ENCODE measurements at places on chromosomes 7 and 10.
A peak's percentile ranks its signal among the peaks of the same experiment; 100 is the strongest.

- DNase-seq, result peak; percentile 63
Measured at GRCh38 chr10:103678178-103678526, 177.2 kb downstream of the SH3PXD2A start.

DNA sequence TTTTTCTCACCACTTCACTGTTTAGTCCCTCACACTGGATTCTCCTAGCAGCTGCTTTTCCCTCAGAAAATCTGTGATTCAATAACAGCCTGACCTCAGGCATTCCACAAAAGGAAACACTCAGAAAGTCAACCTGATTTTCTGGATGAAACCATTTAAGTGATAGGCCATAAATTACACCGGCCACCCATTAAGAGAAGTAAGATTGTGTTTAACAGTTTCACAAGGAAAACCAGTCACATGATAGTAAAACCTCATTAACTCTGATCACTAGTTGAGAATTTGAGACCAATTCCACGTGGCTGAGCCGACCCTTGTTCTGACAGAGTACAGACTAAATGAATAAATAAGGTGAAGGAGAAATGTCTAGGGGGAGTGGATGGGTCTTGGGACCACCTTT lies 7.7 kb downstream of the GRM8 start:
- no peak for DNase-seq

DNA sequence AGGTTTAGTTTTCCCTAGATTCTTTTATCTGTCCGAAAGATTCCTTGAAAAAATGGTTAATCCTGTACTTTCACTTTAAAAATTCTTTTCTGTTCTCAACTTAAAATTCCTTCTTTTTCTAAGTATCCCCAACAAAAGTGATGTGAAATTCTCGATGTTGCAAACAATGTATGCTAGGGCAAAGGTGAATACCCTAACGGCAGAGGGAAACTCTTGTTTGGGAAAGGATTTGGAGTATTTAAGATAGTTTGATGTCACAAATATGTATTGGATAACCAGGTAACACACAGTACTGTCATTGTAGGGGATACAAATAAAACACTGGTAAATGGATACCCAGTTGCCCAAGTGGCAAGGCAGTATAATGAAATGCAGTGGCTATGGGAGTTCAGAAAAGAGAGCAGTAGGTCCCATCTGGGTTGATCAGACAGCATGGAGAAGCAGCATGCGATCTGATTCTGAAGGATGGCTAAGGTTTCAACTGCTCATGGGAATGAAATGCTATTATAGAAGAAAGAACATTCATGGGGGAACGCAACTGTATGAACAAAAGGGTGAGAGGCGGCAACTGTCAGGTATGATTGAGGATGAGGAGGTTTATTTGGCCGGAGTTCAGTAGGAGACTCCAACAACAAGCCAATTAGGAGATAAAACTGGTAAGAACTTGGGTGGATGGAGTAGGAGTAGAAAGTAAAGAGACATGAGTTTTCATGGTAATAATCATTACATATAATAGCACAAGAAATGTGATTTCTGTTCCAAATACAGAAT lies 3.2 kb upstream of the EPC1 start:
- no peak for DNase-seq

- DNase-seq, result no peak
Measured at GRCh38 chr10:128579901-128580300, 453.7 kb upstream of the MKI67 start.

GRCh38 chr10:126911301-126911700 lies 6.1 kb downstream of the DOCK1 start:
- no peak for DNase-seq

- DNase-seq, result no peak
Measured at GRCh38 chr10:133161486-133162109, 1.6 kb downstream of the KNDC1 start.

GRCh38 chr7:4960363-4960762 lies 1.4 kb upstream of the MMD2 start:
- DNase-seq, result no peak

- no peak for DNase-seq
Measured at GRCh38 chr7:25402532-25402931, 174.2 kb upstream of the NPVF start.

DNA sequence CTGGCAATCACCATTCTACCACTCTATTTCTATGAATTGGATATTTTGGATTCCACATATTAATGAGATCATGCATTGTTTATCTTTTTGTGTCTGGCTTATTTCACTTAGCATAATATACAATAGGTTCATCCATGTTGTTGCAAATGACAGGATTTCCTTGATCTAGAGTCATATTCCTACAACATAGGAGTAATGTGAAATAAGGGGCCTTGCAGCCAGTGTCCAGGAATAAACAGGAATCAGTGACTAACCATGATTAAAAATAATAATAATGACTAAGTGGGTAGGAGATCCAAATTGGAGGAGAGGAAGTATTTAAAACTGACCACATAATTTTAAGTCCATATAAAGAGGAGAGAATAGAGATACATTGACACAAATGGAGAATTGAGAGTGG lies 49.9 kb downstream of the SCIN start:
- no peak for DNase-seq

GRCh38 chr10:69495666-69496065 lies 44.4 kb downstream of the TSPAN15 start:
- no peak for DNase-seq

DNA sequence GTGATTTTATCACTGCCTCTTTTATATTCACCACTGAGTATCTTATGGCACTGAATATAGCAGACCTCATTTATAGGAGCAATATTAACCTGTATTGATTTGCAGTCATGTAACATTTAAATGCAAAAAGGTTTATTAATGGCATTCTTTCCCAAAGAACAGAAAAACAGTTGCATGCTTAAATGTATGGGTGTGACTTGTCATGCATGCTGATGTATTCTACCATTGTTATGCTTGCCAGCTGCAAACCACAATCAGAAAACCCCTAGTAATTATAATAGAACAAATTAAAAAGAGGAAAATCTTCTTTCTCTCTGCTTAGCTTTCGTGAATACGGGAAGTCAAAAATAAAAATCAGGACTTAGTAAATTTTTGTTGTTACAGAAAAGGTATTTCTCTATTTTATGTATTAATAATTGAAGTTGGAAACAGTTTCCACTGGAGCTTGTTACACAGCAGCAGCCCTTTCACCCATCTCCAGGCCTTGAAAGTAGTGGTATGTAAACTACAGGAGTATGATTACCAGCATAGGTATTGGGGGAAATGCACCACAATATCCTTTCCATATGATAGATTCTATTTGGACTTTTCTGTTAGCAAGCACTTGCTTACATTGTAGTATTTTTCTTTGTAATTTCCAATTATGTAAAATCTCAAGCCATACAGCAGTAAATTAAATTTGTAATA lies 147.4 kb upstream of the TEX47 start:
- DNase-seq, result no peak

DNA sequence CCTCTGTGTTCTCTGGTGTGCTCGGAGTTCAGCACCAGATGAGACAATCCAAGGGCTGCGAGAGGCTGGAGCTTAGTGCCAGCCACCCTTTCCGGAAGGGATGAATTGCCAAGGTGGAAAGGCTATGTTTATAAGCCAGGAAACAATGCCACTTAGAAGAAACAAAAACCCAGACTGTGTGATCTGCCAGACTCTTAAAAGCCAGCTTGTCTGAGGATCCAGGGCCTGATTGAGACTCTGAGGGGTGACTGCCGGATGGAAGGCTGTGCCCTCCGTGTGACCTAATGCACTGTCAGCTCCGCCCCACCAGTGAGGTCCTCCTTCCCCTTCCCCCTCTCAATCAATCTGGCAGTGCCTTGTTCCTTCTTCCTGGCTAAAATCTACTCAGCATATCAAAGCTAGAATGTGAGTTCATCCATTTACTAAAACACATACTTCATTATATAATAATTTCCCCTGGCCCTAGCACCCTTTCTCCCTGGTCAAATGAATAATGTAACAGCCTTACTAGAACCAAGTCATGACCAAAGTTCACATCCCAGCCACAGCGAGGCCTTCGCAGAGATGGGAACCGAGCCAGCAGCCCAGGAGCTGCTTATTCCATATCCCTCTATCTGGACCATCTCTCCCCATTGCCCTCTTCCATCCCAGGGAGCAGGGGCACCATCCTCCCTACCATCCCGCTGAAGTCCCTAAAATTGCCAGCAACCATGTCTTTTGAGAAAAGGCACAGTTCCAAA lies 25.5 kb downstream of the FAM107B start:
- no peak for DNase-seq

GRCh38 chr10:119206603-119207365 lies 587 bp upstream of the GRK5 start:
- peak; percentile 28 for DNase-seq

DNA sequence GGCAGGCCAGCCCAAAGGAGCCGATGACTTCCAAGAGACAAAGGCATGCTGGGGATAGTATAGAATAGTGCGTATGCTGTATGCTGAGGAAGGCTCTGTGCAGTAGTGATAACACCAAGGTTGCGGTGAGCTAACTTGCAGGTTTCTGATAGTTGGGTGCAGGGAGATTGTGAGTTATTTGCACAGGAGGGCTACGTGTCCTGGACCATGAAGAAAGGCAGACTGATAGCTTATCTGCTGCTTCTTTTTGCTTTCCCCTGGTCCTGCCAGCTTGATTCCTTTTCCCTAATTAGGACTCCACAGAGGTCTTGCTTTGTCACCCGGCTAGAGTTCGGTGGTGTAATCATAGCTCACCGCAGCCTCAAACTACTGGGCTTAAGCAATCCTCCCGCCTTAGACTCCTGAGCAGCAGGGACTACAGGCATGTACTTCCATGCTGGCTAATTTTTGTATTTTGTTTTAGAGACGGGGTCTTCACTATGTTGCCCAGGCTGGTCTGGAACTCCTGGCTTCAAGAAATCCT lies 43.9 kb upstream of the ARHGAP12 start:
- DNase-seq, result no peak

DNA sequence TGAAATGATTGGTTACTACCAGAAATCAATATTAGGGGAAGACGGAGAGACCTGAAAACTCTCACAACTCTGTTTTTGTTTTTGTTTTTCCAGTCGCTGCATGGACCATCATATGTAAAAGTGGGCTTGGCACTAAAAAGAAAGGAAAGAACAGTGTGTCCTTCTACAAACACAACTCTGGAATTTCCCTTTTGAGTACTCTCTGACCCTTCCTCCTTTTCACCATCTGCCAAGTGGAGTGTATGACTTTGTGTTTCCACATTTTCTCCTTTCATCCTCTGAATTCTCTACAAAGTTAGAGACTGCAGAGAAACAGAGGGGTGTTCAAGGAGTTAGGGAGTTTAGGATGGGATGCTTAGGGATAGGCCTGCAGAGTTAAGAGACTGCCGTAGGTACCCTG lies 92.0 kb downstream of the MDFIC start:
- DNase-seq, result no peak

- no peak for DNase-seq
Measured at GRCh38 chr7:107627002-107627401, 33.6 kb upstream of the SLC26A4 start.

- DNase-seq, result peak; percentile 60
Measured at GRCh38 chr7:100837099-100837836, 9.9 kb upstream of the EPHB4 start.

DNA sequence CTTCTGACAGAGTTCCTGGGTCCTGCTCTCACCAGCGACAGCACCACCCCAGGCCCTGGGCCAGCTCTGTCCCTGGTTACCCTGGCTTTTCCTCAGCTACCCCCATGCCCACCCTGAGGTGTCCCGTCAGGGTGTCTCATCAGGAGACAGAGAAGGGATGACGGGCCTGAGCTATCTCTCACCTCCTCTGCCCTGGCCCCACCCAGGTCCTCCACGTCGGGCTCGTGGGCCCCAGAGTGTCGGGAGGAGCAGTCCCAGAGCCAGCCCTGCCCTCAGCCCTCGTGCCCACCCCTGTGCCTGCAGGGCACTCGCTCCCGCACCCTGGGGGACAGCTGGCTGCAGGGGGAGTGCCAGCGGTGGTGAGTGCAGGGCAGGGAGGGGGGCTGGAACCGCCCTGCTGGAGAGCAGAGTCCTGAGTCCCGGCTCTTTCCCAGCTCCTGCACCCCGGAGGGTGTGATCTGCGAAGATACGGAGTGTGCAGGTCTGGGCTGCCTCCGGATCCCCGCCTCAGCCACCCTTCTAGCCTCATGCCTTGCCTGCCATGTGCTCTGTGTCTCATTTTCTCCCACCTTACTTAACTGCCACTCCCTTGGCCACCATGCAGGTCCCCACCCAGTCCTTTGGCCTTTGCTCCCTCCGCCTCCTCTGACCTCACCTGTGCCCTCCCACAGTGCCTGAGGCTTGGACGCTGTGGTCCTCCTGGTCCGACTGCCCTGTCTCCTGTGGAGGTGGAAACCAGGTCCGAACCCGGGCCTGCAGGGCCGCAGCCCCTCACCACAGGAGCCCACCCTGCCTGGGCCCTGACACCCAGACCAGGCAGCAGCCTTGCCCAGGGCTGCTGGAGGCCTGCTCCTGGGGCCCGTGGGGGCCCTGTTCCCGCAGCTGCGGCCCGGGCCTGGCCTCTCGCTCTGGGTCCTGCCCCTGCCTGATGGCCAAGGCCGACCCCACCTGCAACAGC lies 16.7 kb upstream of the ZNF862 start:
- DNase-seq, result no peak
